ENCODE measurements at places on chromosomes 7 and 10.

DNA sequence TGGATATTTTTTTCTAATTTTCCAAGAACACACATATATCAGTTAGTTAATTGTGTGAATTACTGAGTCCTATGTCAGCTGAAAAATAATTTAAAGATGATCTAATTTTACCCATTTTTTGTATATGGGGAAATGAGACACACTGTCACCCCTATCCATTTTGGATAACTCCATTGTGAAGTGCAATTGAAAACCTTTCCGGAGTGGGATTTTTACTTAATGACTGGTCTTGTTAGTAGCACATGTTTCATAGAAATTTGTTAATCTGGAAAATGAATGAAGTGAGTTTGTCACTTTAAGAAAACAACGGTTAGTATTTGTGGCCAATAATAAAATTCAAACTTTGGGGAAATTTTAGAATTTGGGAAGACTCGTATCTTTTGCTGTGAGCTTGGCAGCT lies 2.0 kb downstream of the GARS1 start:
- no peak for DNase-seq

DNA sequence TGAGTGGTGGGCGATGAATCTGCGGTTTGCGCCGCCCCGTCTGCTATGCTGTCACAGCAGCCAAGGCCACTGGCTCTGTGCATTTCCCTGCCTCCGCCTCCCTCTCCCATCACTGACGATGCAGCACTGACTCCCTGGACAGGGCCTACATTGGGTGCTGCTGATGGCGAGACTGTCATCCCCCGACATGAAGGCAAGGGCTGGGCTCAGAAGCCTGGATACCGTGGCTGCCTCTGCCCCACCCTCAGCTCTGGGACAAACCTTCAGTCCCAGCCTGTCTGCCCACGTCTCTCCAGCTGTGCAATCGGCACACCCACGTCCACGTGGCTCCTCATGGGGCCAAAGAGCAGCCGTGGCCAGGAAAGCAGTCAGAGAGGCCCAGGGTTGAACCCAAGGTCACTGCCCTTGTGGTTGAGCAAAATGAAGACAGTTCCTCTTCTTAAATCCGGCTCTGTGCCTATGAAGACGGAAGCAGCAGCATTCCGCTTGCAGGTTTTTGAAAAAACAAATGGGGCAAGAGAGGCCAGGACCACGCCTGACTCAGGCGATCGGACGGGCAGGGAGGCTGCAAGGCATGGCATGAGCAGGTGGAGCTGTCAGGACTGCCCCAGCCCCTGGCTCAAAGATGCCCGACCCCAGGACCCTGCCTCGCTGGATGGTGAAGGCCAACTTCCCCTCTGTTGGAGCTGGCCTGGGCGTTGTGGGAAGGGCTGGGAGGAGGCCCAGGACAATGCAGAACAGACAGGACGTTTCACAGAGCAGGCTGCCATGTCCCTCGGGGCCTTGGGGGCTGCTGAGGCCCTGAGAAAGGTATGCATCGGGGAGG lies 517.5 kb downstream of the DNAJB6 start:
- no peak for DNase-seq

DNA sequence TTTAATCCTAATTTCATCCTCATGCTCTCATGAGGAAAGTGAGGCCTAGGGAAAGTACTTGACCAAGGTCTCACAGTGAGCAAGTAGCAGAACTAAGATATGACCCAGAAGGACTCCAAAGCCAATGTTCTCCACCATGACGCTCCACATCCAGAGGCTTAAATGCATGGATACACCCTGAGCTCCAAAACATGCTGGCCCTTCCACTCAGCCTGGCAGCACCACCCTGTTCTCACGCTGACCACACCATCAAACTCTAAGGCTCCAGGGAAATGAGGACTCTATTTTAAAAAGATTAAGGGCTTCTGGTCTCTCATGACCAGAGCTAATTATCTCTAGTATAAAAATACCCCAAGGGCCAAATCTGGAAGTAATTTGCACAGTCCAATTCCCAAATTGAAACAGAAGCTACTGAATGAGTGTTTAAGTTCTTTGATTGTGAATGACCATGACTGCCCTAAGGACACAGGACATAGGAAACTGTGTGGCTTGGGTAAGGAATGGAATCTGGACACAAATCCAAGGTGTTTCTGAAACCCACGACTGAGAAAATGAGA lies 71.1 kb upstream of the ABLIM1 start:
- no peak for DNase-seq

GRCh38 chr10:121766426-121766825 lies 161.4 kb downstream of the ATE1 start:
- DNase-seq: no peak

GRCh38 chr7:22430457-22430856 lies 69.5 kb downstream of the STEAP1B start:
- no peak for DNase-seq
